ENCODE measurements at places on chromosomes 13 and 19.

GRCh38 chr19:19067276-19068072 is 3.7 kb downstream of the SLC25A42 start:
- DNase-seq = no peak

DNA sequence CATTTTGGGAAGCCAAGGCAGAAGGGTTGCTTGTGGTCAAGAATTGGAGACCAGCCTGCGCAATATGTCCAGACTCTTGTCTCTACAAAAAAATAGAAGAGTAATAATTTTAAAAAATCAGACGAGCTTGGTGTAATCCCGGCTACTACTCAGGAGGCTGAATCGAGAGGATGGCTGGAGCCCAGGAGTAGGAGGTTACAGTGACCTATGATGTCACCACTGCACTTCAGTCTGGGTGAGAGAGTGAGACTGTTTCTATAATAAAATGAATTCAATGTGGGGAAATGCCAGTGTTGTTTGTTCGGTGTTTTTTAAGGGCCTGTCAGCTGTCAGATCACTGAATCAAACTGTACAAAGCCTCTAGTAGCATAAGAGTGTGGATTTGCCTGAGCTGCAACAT is 1.2 kb upstream of the FBXL3 start:
- no peak for DNase-seq

DNA sequence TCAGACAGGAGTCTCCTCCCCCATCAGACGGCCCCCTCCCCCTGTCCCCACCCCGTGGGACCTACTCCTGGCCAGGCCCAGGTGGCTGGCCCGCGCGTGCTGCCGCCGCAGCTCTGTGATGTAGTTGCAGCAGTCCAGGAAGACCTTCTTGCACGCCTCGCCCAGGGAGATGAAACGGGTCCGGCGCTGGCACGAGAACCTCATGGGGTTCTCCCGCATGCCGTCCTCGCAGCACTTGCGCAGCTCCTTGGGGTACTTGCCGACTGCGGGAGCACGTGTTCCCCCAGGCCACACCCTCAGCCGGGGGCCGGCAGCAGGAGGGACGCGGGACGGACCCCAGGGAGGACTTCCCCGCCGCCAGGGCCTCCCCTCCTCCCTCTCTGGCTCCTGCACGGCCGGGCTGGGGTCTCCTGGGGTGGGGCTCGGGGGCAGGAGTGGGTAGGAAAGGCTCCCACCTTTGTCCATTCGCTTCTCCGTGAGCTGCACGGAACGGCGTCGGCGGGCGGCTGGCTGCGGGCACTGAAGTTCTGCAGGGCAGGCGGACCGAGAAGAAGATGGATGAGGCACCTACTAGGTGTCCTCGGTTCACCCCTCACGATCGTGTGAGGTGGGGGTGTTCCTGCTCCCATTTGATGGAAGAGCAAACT is 13.3 kb downstream of the C3 start:
- no peak for DNase-seq

GRCh38 chr13:19169991-19170390 is 11.6 kb downstream of the TUBA3C start:
- DNase-seq = no peak

GRCh38 chr13:50916701-50917184 is 7.2 kb downstream of the RNASEH2B start:
- DNase-seq = no peak

DNA sequence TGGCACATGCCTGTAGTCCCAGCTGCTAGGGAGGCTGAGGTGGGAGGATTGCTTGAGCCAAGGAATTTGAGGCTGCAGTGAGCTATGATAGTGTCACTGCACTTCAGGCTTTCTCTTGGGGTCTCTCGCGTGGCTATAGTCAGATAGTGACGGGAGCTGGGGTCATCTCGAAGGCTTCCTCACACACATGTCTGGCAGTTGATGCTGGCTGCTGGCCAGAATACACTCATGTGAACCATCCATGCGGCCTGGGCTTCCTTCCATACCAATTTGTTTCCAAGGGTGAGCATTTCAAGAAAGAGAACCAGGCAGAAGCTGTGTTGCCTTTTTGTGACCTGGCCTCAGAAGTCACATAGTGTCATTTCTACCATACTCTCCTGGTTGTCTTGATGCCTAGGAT is 26.4 kb downstream of the LEUTX start:
- no peak for DNase-seq

DNA sequence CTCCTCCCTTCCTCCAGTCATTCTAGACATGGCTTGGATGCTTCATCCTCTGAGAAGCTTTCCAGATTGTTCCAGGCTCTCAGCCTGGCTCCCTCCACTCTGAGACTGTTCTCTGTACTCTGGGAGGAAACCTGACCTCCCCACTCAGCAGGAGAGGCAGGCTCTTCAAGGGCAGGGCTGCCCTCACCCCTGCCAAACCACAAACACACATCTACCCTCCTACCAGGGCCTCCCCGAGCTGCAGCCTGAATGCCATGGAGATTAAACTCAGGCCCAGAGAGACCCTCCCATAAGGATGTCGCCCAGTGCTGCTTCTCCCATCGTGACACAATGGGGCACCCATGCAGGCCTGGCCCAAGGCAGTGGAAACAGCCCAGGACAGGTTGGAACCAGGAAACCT is 16.2 kb downstream of the NUMBL start:
- DNase-seq = no peak

DNA sequence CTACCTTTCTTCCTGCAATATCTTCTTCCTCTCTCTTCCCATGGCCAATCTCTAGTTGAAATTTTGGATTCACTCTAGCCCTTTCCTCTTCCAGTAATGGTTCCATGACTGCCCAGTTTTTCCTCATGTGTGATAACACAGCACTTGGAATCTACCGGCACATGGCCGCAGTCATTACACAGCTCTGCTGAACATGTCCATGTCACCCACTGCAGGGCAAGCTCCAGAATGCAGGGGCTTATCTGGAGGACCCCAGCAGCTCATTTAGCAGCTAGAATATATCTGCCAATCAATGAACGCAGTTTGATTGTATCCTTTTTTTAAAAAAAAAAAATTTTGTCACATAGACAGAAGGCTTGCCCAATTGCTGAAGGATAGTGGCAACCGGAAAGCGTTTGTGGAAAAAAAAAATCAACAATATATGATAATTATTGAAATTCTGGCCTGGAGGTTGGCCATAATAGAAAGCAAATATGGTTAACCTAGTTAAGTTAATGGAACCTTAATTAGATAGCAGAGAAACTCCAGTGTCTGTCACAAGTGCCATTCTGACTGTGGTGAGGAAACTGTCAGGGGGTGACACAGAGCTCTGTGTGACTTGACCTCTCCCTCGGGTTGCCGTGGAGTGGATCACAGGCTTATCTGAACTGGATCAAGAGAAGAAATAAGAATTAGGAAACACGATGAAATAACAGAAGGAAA is 426.7 kb downstream of the LIG4 start:
- DNase-seq = no peak

- no peak for DNase-seq
Measured at GRCh38 chr13:27024776-27025492, 146.7 kb downstream of the USP12 start.

- DNase-seq = peak; percentile 26
Measured at GRCh38 chr13:42395086-42395821, 123.3 kb downstream of the AKAP11 start.

DNA sequence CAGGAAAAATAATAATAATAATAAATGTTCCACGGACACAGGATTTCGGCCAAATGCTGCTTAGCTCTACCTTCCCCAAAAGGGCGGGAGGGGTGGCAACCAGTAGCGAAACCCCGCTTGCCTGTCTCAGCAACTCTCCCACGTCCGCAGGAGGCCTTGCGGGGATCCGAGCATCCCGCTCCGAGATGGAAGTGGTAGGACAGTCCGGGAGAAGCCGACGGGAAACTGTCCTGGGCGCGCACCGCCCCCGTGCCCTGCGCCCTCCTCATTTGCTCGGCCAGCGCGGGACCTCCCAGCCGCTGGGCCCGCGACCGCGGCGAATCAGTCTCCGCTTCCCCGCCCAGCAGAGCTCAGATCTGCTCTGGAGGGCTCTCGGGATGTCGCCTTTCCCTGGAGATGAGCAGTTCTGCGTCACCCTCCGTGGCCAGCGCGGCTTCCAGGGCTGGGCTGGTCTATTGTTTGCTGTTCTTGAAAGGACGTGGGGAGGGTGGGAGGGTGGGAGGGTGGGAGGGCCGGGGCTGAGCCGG is 48.9 kb upstream of the PABPC3 start:
- no peak for DNase-seq

DNA sequence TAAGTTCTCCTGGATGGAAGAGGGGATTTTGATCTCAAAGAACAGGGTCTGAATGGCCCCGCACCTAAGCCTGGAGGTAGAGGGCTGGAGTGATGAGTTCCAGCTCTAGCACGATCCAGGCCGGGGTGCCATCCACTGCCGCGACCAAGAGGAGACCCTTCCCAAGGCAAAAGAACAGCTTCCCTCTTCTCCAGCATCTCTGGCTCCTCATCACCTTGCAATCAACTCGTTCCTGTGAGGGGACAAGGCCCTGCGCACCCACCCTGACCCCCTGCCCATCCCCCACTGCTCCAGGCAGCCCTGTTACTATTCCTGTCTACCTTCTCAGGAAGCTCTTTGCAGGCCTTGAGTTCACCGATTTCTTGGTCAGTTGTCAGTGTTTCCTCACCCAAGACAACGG is 17.8 kb downstream of the COL4A1 start:
- DNase-seq = no peak

GRCh38 chr19:1357531-1358109 is 26.1 kb upstream of the NDUFS7 start:
- no peak for DNase-seq

- no peak for DNase-seq
Measured at GRCh38 chr19:8609279-8610040, 1.1 kb downstream of the ADAMTS10 start.

- DNase-seq = no peak
Measured at GRCh38 chr19:18417250-18418028, 1.8 kb upstream of the SSBP4 start.

GRCh38 chr13:73715114-73715910 is 418.9 kb downstream of the KLF12 start:
- peak; percentile 37 for DNase-seq

- no peak for DNase-seq
Measured at GRCh38 chr13:30719525-30719914, 15.8 kb upstream of the ALOX5AP start.

DNA sequence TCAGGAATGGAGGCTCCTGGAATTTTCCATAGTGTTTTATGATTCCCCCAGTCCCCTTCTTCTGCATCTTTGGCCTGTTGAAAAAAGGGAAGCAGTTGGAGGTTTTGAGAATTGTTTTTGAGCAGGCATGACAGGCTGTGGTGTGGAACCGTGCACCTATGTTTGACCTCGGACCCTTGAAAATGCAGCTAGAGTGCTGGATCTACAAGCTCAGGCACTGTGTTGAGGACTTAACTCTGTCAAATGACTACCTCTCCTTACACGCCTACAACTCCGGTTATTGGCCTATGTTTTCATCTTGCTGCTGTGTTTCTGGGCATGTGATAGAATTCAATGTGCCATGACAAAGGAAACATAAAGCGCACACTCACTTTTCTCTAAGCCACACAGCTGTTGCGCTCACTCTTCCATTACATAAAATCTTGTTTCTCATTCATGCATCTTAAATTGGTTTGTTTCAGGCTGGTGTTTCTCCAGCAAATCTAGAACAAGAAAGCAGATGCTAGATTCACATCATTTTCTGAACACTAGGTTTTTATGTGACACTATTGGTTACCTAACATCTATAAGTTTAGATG is 616.6 kb downstream of the FGF9 start:
- no peak for DNase-seq

GRCh38 chr13:65592731-65593130 is 1637.4 kb downstream of the PCDH9 start:
- no peak for DNase-seq

- peak; percentile 91 for DNase-seq
Measured at GRCh38 chr19:35959040-35959967, 23.1 kb downstream of the LRFN3 start.

GRCh38 chr13:20573186-20573585 is 6.2 kb downstream of the IFT88 start:
- no peak for DNase-seq

DNA sequence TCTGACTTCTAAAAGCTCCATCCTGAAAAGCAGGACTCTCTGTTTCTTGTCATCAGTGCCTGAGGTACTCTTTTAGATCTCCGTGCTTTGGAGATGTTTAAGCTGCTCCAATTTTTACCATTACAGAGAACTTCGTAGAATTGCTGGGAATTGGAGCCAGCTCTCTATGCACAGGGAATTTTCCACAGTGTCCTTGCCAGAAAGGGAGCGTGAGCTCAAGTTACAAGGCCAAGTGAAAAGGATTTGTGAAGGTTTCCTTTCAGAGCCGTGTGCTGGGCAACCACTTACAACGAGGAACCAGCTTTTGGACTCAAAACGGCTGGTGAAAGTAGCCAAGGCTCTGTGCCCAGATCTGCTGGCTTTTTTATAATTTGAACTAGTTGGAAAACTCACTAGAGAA is 82.6 kb downstream of the NUFIP1 start:
- no peak for DNase-seq

DNA sequence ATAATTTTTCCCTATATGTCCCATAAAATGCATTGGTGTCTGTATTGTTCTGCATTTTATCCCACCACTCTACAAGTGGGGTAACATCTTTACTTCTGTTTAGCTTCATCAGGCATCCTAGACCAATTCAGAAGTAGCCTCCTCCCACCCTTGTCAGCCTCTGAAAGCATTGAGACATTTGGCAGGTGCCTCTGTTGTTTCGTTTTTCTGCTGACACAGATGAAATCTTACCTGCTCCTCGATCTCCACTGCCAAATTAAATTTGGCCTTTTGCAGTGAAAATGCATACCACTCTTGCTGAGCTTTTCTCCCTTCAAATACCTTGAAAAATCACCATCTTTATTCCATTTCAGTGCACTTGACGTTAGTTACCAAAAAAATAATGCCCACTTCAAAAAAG is 83.5 kb upstream of the STARD13 start:
- DNase-seq = no peak

- no peak for DNase-seq
Measured at GRCh38 chr19:27679399-27679798, 1533.6 kb downstream of the UQCRFS1 start.

DNA sequence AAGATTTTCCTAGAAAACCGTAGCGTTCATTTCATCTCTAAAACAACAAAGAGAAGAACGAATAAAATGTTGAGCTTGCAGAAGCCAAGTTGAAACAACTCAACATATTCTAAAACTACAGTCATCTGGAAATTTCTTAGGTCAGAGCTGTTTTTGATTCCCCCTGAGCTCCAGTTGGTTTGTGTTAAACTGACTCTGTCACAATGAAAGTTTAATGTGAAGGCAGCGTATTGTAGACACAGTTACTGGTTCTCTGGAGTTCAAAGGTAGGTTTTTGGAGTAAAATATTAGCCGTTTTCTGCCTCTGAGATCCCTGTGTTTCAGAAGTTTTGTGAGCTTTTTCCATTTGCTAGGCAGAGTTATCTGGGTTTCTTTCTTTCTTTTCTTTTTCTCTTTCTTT is 2.2 kb downstream of the ARHGEF7 start:
- DNase-seq = no peak

Measured in activated CD4-positive, alpha-beta T cell treated with anti-CD3 and anti-CD28 coated beads, Interleukin-2, amount 50 U/mL, for 4 hours (primary cell).